Neural progenitor cell (in vitro differentiated cells): ENCODE measurements at places on chromosomes 12 and 14.

DNA sequence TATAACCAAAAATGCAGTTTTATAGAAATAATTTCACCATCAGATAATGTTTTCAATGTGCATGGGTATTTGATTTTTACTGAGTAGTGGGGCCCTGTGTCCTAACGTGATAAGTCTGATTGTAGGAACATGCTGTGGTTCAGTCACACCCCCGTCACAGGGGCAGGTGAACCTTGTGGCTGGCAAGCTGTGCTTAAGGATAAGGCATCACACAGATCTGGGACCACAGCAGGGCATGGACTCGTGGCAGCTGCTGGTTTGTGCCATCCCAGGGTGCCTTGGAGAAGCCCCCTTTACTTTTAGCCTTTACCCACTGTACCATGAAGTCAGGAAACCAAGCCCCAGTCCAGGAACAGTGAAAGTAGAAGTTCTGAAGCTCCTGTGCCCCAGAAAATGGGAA lies 16.7 kb downstream of the CCNK start:
- no peak for DNase-seq

GRCh38 chr14:61452452-61452851 lies 131.1 kb downstream of the PRKCH start:
- DNase-seq: no peak

DNA sequence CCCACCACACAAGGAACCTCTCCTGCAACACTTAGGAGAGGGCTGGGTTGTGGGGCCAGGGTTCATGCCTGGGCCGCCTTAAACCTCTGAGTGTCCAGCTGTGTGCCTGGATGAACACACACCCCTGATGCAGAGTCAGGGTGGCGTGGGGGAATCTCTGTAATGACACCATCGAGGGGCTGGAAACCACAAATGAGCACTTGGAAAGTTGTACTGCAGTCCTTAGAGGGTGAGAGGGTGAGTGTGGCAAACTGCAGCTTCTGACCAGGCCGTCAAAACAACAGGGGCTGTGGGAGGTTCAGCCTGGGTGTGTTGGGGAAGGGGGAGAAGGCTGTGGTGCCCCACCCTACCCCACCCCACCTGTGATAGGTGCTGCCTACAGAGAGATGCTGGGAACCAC lies 12.4 kb upstream of the KRT5 start:
- DNase-seq: no peak

GRCh38 chr12:24080465-24080864 lies 131.0 kb upstream of the SOX5 start:
- no peak for DNase-seq

- no peak for DNase-seq
Measured at GRCh38 chr12:87428701-87429277, 600.4 kb downstream of the C12orf50 start.

- DNase-seq: no peak
Measured at GRCh38 chr14:103879570-103880347, 32.4 kb upstream of the PPP1R13B start.

GRCh38 chr14:88392609-88393008 lies 7.2 kb downstream of the SPATA7 start:
- DNase-seq: no peak

- no peak for DNase-seq
Measured at GRCh38 chr12:1929985-1930802, 11.7 kb upstream of the CACNA2D4 start.

GRCh38 chr14:89085737-89086382 lies 261.4 kb downstream of the TTC8 start:
- DNase-seq: no peak

DNA sequence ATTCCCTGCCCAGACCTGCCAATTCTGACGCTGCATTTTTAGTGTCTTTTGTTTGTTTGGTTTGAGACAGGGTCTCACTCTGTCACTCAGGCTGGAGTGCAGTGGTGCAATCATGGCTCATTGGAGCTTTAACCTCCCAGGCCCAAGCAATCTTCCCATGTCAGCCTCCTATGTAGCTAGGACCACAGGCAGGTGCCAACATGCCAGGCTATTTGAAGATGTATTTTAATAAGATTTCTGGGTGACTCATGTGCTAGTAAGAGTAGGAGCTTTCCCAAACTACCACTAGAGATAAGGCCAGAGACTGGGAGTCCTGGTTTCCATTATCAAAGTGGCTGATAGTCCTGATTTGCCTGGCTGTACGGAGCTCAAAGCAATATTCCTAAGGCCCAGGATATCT lies 693.3 kb downstream of the MED13L start:
- no peak for DNase-seq

GRCh38 chr12:53381731-53382630 lies 2.0 kb downstream of the SP1 start:
- DNase-seq: peak; percentile 74

GRCh38 chr14:89792489-89793366 lies 161.8 kb downstream of the EFCAB11 start:
- no peak for DNase-seq

DNA sequence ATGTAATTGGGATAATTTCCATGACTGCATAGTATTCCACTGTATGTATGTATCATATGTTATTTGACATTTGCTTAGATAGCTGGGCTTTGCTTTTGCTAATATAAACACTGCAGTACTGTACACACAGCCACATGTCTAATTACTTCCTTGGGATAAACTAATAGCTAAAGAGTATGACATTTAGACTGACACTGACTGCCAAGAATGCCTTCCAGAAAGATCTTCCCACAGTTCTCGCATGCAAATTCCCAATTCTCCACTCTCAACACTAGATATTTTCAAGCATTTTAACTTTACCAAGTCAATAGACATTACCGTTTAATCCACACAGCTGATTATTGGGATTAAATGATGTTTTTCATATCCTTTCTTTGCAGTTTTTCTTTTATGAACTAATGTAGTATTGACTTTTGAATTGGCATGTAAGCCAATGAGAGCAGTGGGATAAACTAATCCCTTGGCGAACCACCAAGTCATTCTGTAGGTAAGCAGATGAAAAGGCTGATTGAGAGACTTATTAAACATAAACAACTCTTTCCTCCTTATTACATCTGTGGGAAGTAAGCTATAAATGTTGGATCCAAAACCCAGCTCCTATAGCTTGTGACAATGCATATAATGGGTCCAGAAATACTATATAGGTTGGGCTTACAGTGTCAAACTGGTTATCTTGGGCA lies 55.5 kb downstream of the STON2 start:
- no peak for DNase-seq

GRCh38 chr12:64891629-64892028 lies 67.2 kb downstream of the TBC1D30 start:
- DNase-seq: peak; percentile 27

DNA sequence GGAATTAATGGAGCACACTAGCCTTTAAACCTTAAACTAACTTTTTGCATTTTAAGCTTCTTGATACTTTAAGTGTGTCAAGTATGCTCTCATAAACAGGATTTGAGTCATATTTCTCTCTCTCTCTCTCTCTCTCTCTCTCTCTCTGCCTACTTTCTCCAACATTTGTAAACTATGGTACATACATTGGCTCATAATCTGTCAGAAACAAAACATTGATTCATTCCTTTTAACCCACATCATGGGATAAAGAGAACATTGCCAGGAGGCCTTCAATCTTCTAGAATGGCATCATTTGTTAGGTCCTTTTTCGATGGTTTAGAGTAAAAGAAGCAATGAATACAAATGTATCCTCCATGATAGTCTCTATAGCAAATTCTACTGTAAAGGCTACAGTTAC lies 81.6 kb upstream of the RERGL start:
- DNase-seq: no peak

DNA sequence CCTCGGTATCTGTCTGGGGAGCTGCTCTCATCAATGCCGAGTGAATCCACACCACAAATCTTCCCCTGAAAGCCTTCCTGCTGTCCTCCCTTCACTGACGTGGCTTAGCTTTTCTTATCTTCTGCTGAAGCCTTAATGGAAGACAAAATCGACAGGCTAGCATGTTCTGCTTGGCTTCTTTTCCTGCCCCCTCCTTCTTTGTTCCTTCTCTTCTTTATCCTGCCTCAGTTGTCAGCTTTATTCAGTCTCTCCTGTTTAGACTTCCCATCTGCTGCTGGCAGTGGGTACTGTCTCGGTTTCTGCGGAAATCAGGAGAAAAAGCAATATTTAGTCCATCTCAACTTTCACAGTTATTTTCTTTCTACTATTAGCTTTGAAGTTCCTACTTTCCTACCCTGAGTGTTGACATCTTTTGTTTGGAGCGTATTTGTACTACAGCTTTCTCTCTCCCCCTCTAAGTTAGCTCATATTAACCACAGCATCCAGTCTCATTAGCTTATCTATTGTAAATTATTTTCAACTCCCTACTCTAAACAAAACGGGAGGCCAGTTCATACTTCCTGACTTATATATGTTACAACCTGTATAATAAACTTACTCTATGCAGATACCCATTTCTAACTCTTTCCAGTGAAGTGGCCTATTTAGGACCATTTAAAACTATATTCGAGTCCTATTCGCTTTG lies 226.0 kb downstream of the DACT1 start:
- DNase-seq: peak; percentile 49

DNA sequence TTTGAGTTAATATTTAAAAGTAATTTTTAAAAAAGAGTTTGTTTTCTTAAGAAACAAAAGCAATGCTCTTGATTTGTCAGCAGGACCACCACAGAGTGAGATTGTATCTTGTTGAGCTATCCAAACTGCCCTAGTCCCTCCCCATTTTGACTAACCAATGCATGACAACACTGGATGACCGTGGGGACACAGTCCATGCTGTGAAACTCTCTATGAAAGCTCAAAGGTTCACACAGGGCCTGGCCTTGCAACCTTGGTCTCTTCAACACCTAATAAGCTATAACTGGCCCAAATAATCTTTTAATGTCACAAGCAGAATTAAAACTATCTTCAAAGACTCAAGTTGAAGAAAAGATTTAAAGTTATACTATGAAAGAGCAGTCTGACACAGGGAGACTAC lies 13.5 kb downstream of the ETFRF1 start:
- no peak for DNase-seq

DNA sequence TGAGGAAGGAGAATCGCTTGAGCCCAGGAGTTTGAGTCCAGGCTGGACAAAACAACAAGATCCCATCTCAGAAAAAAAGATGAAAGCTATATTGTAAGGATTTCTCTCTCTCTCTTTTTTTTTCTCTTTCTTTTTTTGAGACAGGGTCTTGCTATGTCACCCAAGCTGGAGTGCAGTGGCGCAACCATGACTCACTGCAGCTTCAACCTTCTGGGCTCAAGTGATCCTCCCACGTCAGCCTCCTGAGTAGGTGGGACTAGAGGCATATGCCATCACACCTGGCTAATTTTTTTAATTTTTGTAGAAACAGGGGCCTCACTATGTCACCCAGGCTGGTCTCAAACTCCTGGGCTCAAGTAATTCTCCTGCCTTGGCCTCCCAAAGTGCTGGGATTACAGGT lies 5.8 kb upstream of the MRPL42 start:
- no peak for DNase-seq

DNA sequence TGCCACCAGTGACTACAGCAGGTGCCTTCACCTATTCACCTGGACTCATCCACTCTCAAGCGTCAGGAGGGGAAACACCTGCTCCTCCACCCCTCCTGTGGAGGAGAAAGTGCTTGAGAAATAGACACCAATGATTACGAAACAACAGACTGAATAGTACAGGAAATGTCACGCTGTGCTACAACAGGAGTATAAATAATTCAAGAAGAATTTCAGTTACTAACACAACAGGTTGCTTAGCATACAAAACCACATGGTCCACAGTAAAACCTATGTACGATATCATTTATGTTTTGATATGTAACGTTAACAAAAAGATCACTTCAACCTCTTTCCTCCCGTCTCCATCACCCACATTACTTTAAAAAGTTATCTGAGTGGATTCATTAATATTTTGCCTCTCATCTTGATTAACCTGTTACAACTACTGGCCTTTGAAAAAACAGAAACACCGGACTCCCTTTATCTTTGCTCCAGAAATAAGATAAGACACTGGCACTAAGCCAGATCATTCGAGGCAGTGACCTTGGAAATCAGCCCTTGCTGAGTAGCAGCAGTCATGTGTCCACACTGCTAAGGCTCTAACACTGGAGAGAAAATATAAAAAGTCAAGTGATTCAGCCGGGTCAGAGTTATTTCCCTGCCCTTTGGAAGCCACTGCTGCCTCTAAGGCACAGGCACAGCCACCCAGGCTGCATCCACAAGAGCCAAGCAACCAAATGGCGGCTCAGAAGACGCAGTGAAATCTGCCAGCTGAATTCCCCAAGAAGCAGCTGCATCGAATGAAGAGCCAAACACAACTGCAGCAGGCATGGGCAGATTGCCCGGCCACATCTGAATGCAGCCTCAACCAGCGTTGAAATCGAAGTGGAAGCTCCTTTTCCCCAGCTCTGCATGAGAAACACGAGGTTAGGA lies 40.9 kb downstream of the NT5DC3 start:
- DNase-seq: no peak

GRCh38 chr14:23896609-23897153 lies 56.9 kb upstream of the DHRS4 start:
- DNase-seq: no peak

GRCh38 chr12:97017213-97017612 lies 110.2 kb downstream of the NEDD1 start:
- no peak for DNase-seq

DNA sequence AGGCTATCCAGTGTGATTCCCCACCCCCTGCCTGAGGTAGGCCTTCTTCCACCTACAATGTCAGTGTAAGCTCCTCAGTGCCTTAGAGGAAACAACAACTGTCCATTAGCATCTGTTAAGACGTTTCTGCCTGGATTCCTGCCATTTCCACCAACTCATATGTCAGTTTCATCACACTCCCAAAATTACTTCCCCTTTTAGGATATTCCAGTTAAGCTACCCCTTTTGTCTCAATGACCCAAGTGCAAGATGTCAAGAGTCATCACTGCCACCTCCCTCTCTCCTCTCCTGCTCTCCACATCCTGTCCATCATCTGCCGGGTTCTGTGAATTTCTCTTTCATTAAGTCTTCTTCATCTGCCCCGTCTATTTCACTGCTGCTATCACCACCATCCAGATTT lies 189.4 kb downstream of the DPF3 start:
- no peak for DNase-seq

DNA sequence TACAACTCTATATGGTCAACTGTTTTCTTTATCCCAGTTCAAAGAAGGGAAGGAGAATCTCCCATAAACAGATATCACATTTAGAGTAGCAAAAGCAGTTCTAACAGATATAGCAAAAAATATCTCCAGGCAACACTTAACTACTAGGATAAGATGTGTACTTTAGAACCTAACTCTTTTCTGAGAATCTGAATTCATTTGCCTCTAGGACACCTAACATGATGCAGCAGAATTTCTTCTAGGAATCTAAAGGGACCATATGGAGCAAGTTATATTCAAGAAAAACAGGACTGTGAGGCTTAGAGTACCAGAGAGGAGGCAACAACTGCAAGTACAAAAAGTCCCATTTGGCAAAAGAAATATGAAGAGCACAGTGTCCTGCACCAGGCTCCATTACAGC lies 24.4 kb upstream of the CAPRIN2 start:
- DNase-seq: no peak

DNA sequence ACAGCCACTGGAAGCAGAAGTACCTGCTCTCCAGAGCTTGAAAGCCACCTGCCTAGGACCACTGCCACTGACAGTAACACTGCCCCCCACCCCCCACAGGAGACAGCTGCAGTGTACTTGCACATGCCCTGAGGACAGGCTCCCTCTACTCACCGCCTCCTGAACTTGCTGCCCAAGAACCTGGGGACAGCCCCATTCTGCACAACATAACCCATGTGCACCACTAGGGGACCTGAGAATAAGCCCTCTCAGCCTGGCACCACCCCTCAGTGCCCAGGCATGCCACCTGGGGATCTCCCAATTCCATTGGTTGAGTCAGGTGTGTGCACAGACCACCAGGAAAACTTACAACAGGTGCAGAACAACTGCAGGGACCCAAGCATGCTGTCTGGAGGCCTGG lies 67.1 kb upstream of the KIF21A start:
- no peak for DNase-seq
